ENCODE measurements at places on chromosomes 11 and 22.

DNA sequence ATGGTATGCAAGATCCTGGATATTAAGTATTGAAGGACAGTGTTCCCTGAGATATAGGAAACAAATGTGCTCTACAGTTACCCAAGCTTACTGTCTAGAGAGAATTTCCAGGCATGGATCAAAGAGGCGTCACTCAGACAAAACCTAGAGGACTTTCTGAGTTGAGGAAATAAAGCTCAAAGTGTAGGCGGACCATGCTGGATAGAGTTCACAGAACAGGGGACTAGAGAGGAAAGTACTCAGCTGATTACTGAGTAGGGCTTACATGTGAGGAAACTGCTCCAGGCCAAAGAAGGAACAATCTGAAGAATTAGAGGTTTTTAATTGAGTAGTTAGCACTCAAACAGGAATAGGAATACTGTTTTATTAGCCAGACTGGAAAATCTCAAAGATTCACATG is 193.3 kb downstream of the TMEM135 start:
- DNase-seq, result no peak

DNA sequence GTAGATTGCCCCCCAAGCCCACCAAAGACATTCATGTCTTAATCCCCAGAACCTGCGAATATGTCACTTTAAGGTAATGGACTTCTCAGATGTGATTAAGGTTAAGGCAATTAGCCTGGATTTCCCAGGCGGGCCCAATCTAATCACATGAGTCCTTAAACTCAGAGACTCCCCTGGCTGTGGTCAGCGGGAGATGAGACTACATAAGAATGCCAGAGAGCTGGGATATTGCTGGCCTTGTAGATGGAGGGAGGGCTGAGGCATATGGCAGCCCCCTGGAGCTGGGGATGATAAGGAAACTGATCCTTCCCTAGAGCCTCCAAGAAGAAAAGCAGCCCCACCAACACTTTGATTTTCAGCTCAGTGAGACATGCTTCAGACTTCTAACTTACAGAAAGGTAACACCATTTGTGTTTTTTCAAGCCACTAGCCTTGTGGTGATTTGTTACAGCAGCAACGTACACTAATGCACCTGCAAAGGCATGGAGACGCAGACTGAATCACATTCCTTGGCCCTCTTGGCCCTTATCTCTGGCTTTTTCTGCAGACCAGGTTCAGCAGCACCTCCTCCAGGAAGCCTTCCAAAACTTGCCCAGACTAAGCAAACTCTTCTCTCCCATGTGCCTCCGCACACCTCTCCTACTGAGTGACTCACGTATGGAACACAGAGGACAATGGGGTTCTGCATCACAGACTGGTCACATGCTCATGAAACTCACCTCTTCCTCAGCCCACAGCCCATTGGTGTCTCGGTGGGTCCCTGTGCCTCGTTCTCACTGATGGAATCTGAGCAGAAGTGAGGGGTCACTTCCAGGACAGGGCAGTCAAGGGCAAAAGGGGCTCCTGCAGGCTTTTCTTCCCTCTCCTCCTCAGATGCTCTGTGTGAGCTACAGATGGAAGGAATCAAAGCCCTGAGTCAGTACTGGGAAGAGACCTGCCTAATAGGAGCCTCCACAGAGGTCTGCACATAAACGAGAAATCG is 86.3 kb upstream of the HMGXB4 start:
- no peak for DNase-seq

DNA sequence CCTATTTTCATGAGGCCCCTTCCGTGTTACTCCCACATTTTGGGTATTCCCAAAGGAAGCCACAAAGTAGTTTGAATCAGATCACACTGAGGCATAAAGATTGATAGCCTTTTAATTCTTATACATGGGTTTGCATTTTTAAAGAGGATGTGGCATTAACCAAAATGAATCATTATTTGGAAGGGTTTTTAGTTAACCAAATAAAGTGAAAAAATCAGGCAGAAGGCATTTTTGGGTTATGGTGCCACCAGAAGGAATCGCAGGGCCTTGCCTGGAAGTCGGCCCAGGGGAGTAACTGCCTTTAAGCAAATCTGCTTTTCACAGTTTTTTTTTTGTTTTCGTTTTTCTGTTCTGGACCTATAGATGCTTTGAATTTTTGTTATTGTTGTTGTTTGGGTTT is 55.4 kb downstream of the HSD17B12 start:
- no peak for DNase-seq

DNA sequence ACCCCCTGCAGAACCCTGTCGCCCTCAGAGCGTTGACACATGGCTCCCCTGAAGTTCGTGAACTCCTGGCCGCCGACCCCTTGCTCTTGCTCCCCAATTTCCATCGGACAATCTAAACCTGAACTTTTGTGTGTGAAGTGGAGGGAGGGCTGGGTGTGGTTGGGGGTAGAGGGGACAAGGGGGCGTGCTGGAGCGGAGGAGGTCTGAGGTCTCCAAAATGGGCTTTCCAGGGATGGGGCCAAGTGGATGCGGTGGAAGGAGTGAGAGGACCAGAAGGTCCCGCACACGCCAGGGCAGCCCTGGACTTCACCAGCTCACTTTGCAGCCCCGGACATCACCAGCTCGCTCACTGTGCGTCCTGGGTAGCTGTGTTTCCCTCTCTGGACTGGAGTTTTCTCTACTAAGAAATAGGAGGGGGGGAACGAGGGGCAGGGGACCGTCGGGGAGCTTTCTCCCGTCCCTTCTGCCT is 18.6 kb downstream of the CREB3L1 start:
- no peak for DNase-seq

DNA sequence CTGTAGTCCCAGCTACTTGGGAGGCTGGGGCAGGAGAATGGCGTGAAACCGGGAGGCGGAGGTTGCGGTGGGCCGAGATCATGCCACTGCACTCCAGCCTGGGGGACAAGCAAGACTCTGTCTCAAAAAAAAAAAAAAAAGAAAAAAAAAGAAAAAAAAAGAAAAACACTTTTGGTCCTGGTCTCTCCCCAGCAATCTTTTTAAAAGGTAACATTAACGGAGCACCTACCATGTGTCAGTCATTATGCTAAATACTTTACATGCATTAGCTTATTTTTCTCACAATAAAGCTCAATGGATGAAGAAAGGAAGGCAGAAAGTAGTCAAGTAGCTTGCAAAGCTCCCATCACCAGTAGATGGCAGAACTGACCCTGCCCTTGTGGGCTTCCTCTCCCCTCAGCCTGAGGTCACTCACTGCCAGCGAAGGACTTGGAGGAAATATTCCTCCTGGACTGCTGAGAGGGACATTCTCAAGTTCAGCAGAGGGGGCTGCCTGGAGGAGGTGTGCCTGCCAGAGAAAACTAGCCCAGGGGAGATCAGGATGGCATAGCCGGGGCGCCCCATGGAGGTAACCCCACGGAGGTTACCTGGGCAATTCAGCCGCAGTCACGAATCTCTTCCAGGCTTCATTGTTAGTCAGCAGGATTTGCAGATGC is 15.5 kb downstream of the APOL3 start:
- DNase-seq, result no peak

- DNase-seq, result peak; percentile 35
These were observed 7.9 kb downstream of the PRR5 start for GRCh38 chr22:44709881-44710392.

DNA sequence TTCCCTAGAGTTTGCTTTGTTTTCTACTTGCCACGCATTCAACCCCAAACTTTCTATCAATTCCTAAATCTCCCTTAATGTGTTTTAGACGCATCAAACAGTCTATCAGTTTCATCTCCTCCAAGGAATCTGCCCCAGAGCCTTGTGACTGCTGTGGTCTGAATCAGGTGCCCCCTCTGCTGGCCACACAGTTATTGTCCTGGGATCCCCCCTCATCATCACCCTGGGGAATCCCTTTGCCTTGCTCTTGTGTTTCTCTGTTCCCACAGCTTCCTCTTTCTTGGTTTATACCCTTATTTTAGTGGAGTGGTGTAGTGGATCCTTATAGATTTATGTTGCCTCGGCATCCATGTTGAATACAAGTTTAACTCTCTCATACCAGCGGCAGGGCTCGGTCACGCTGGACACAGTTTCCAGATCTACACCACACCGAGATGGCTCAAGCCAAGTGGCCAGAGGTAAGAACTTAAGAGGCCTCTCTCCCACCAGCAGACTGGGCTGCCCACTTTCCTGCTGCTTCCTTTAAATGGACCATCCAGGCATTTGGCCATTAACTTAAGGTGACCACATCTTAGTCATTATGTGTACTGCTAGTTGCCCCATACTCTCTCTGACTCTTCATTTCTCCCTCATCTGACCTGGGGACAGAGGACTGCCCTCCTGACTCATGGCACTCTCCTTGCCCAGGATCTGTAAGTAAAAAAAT is 8.2 kb downstream of the UPB1 start:
- peak; percentile 41 for DNase-seq

GRCh38 chr11:78244080-78244479 is 55.4 kb downstream of the USP35 start:
- DNase-seq, result no peak

DNA sequence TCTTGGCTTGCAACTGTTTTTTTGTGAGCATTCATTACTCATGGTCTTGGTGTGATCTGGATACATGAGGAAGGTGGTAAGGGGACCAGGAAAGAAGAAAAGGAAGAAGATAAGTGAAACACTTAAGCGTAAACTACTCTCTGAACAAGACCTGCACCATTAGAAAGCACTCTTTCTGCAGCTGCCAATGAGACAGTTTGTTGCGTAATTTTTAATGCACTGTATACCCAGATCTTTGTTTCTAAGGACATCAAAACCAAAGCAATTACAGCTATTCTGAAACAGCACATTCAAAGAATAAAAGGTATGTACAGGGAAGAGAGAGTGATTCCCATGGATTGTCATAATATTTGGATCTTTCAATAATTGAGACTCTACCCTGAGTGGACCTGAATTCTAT is 147.4 kb downstream of the BLID start:
- no peak for DNase-seq

DNA sequence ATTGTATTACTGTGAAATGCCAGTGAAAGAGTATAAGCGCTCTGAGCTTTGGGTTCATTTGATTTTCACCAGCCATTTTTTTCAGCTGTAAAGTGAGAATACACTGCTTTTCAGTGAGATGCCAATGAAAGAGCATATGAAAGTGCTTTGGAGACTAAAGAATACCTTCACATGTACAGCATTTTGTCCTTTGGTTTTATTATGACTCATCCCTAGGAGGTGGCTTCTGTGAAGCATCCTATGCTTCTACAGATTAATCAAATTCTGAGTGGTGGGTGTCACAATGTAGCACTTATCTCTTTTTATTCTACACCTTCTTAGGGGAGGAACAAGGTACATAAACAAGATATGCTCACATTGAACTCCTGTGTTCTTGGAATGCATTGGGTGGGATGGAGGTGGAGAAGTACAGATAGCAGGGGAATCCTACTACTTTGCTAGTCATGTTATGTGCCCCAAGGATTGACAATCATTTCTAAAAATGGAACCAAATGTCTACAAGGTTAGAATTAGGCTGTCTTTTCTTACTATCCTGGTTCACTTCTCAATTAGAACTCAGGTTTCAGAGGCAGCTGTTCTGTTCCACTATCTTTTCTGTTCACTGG is 18.7 kb downstream of the TRIM44 start:
- DNase-seq, result no peak

GRCh38 chr11:118230088-118230487 is 5.3 kb upstream of the JAML start:
- peak; percentile 74 for DNase-seq

DNA sequence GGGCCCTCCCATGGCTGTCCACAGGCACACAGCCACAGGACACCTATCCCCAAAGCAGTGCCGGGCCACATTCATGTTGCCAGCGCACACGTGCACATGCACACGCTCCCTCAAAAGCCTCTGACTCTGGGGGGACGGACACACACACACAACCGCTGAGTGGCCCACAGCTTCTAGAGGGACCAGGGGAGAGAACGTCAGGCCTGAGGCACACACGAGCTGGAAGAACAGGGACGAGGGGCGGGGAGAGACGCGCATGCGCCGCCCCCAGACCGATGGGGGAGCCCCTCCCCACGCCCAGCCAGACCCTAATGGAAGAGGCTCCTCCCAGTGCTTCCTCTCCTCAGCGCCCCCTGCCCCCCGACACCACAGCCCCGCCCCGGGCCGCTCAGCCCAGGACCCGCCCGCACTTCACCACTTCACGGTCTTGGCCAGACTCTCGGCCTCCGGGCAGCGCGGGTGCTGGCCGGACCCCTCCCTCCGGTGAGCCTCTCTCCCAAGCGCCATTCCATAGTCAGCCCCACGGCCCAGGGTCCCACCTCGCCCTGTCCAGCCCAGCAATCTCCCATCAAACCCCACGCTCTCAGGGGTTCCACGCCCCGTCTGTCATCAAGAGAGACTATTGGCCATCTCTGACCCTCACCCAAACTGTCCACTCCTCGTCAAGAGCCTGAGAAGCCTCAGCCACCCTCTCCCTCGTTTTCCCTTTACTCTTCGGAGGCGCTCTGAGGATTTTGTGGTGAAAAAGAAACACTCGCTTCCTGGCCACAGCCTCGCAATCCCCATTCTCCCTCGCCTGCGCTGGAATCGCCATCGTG is 11.7 kb downstream of the NRXN2 start:
- DNase-seq, result no peak

GRCh38 chr11:2358754-2359442 is 18.2 kb upstream of the CD81 start:
- no peak for DNase-seq

DNA sequence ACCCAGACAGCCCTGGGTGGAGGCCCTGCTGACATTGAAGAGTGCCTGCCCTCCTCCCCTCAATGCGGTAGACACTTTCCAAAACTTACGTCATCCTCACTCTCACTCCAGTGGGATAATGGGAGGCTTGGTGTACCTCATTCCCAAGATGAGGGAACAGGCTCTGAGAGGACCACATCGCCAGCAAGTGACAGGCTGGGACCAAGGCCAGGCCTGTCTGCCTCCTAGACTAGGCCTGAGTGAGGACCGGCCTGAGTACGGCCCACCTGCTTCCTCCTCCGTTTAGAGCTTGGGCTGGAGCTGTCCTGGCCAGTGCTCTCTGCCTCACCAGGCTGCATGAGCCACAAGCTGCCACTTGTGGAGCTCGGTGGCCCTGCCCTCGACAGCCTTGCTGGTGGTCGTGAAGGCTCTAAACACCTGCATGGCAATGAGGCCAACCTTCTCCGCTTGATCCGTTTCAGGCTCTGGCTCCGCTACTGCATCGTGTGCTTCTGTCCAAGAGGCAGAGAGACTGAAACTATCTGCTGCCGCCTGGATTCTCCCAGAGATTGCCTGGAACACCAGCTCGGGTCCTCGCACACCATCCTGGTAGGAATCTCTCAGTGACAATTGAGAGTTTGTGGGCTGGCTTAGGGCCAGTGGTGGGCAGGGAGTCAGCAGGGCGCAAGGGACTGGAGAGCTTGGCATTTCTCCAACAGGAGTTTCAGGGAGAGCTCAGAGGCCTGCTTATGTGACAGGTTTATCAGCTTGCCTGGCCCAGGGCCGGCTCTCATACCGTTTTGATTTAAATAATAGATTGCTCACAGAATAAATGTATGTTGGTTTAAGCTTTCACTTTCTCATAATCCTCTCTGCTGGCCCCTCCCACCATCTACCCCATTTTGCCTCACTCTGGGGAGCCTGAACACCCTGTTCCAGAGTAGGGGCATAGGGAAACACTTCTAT is 9.4 kb downstream of the LRRC75B start:
- DNase-seq, result no peak

- no peak for DNase-seq
These were observed 107.8 kb upstream of the MTNR1B start for GRCh38 chr11:92861634-92862033.
